NCI-H2171 (cell line): ENCODE measurements at places on chromosomes 2 and 18.
A peak's percentile ranks its signal among the peaks of the same experiment; 100 is the strongest.

GRCh38 chr2:126790987-126791780 lies 107.5 kb upstream of the TEX51 start:
- no peak for DNase-seq

- no peak for DNase-seq
Measured at GRCh38 chr2:133197156-133197555, 371.1 kb downstream of the NCKAP5 start.

GRCh38 chr18:36158266-36158867 lies 28.7 kb downstream of the ELP2 start:
- DNase-seq, result no peak

DNA sequence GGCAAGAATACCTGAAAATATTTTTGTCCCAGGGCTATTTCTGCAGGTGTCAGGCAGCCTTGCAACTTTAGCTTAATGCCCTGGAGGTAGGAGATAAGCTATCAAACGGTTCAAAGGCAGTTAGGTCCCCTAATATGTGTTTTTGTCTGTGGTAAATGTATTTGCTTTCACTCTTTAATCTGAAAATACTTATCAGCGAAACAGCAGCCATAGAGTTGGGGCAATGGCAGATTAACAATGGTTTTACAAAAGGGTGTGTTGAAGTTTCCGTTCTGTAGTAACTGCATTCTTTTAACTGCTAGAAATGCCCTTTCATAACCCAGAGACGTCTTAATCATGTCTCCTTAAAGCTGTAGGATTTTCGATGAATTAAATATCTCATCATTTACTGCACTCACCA lies 265.0 kb upstream of the TRIB2 start:
- DNase-seq, result no peak

- no peak for DNase-seq
Measured at GRCh38 chr2:196725218-196725617, 74.3 kb downstream of the GTF3C3 start.

GRCh38 chr2:60320724-60321123 lies 232.7 kb downstream of the BCL11A start:
- no peak for DNase-seq

DNA sequence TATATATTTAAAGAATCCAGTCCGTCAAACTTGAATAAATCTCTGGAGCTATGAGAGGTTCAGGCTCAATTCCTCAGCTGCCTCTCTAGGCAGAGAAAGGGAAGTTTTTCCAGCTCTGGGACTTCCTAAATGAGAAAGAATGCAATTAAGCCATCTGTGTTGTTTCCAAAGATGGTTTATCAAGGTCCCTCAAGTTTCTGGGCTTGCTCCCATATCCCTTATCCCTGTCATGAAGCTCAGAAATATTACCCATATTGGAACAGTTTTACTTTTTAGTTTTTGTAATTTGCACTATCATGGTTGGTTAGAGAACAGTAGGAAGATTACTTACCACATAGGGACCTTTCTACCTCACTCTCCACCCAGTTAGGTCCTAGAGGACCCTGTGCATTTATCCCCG lies 1.4 kb downstream of the CNTNAP5 start:
- no peak for DNase-seq

DNA sequence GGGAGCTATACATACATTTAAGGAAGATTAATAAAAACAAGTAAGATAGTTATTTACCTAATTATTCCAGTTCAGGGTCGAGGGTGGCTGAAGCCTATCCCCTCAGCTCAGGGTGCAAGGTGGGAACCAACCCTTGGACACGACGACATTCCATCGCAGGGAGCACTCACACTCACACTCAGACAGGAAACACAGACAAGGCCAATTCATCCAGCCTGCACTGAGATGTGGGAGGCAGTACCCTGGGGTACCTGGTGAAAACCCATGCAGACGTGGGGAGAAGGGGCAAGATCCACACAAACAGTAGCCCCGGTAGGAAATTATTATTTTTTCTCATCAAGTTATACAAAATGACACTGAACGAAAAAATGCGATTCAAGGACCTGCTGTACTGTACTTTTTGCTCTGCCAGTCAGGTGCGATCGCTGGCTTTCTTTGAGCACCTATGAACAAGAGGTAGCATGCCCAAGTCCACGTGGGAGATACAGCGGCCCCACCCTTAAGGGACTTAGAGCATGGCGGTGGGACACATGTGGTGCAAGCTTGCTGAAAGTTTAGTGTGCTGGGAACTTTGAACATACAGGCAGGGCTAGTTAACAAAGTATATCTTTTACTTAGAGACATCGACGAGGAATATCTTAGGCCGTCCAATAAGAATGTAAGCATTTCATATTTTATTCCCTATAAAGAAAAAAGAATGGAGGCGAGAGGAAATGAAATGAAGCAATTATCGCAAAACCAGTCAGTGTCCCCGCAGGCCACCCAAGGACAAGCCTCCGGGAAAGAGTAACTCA lies 624 bp downstream of the METTL8 start:
- DNase-seq, result peak; percentile 74

DNA sequence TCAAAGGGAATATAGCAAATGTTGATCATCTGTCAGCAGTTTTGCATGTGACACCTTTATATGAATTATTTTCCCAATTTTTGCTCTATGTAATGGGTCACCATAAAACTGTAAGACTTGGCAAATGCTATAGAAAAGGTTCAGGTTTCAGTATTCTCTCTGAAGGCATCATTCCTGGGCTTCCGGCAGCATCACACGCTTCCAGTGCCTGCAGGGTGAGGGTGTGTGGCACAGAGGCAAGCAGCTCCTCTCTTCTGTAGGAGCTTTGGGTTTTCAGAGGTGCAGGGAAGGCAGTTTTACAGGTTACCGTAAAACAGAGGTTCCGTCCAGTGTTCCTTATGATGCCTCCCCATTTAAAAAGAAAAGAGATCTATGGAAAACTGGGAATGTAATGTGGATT lies 18.8 kb downstream of the COA5 start:
- DNase-seq, result no peak

- no peak for DNase-seq
Measured at GRCh38 chr18:61922435-61922834, 29.6 kb upstream of the RNF152 start.

- DNase-seq, result no peak
Measured at GRCh38 chr2:109607766-109608165, 6.0 kb downstream of the SEPTIN10 start.

- no peak for DNase-seq
Measured at GRCh38 chr2:76256458-76257088, 545.9 kb upstream of the GCFC2 start.

DNA sequence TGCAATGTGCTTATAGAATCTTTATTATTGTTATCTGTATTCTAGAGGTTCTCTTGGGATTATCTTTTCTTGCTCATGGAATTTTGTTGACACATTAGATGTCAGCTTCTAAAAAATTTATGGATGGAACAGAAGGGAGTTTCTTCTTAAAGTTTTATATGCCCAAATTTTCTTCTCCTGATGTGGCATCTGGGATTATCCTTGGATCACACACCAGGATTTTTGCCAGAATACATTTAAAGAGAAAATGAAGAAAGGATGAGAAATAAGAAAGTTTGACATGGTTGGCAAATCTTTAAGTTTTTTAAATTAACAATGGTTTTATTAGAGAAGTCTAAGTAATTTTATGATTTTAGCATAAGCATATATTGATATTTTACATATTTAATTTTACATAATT lies 706.7 kb upstream of the TMEFF2 start:
- DNase-seq, result no peak

DNA sequence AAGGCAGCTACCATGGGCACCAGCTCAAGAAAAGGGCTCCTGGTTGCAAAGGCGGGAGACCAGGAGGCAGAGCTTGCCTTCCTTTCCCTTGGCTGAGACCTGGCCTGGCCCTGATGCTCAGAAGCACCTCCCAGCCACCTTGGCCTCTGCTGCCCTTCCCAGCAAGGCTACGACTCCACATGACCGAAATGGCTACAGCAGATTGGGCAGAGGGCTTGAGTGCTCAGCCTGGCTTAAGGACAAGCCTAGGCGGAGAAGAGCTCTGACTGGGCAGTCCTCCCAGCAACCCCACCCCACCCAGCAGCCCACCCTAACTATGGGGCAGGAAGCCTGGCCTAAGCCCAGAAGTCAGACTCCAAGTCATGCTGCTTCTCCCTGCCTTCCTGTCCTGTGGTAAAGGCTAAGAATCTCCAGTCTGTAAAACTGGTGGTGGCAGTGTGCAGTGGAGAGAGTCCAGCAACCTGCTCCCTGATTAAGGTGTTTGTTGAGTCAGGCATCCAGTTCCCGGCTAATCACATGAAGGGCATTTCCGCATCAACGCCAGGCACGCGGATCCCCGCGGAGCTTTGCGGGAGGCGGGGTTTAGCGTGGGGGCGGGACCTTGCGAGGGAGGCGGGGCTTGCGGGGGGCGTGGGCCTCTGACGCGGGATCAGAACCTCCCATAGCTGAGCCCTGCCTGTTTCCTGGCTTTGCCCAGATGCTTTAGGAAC lies 256.0 kb downstream of the BCL11A start:
- DNase-seq, result no peak

DNA sequence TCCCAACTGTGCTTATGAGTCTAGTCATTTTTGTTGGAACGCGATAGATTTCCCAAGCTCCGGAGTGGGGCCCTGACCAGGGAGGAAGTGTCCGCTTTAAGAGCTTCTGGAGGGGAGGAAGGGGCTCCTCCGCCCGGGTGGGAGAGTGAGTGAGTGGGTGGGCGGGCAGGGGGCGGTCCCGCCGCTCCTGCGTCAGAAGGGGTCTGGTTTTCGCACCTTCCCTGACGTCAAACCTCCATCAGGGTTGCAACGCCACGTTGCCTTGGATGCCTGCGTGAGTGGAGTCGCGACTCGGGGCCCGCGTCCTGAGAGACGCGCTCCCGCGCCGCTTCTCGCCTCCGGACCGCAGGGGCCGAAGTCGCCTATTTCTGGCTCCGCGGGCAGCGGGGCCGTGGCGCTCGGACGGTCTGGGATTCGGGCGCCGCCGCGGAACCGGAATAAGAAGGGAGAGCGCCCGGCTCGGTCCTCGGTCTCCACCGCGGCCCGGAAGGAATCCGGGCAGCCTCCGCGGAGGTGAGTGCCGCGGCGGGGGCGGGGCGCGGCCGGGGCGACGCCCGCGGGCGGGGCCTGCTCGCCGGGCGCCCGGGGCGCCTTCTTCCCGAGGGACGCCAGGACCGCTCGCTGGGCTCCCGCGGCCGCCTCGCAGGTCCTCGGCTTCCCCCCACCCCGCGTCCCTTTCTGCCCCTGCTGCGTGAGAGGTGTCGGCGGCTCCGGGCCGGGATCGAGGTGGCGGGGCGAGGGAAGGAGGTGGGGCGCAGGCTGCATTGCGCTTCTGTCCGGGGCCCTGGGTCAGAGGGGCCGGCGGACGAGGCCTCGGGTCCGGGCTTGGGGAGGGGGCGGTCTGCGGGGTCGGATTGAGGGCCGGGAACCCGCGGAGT lies at the start of gene ZDBF2:
Gene ZDBF2 (plus strand): TSS at position 230 of the 878 bp plus-strand sequence. CDS start 7,187 bp downstream, outside the sequence.
- DNase-seq, result peak; percentile 49

DNA sequence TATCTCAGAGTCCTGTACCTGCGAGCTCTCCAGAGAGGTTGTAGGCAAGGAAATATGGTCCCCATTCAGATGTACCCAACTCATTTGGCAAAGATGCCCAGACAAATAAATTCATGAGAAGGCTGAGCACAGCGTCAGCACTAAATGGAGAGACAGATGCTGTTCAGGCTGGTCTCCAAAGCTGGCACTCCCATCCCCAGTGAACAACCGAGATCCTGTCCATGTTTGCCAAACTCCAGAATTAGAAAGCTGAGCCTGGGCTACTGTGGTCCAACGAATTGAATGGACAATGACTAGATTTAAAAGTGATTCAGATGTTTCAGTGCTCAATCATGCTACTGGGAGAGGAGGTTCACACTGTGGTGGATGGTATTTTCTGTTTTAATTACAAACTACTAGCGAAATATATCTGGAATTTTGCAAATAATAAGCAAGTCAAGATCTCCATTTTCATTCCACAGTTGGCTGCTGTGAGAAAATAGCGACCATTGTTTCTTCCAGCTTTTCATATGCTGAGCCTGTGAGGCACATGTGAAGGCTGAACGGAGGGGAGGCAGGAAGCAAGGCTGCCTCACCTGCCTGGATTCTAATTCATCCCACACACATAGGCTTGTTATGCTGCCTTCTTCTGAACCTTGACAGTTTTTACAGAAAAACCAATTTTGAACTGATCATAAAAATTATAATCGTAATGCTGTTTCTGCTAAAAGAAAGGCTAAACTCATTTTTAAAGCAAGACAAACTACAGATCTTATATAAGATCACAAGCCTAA lies 22.6 kb upstream of the DAPL1 start:
- DNase-seq, result no peak

GRCh38 chr2:131105950-131106801 lies 1.0 kb downstream of the PLEKHB2 start:
- no peak for DNase-seq

DNA sequence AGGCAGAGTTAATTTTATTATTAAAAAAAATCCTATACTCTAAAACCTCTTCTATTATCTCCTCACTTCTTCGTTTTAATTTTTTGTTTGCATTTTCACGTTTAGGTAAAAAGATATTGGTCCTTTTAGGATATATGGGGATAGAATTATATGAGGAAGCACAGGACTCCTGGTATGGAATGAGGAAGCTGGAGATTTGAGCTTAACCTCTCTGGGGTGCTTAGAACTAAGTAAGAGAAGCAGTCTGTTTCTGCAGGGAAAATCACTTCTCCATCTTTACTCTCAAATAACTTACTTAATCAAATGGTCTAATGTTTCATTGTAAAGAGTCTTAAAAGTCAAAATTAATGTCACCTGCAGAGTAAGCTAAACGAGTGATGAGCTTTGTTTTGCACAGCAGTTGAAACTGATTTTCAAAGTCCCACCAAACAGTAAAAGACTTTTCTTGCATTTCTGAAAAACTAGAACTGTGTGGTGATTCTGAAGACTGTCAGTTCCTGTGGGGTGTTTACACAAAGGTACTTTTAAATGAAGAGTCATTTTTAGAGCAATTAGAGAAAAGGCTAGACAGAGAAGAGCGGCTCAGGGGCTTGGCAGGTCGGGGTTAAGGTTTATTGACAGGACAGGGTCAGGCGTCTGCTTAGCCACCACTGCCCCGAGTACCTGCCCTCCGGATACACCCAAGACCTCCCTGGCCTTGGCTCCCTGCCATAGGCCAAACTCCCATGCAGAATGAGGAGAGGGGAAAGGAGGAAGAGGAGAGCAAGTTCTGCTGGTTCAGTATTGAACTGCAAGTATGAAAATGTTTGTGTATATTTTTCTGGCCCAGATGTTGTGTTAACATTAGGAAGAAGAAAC lies 21.6 kb downstream of the METAP1D start:
- no peak for DNase-seq

DNA sequence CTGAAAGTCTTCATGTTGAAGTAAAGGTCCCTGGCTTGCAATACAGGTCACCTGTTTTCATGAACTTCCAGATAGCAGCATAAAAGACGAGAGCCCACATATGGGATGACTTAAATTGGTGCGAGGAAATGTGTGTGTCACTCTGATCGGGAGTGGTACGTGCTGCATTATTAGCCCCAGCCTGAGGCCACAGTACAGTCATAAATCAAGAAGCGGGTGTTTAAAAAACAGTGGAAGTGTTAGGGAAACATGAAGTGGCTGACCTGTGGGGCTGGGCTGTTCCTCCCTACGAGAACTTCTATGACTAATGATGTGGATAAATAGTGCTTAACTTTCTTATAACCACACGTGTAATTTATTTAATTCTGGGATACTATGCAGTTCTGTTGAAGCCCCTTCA lies 24.4 kb downstream of the RDH14 start:
- no peak for DNase-seq

GRCh38 chr18:10249270-10249669 lies 205.2 kb upstream of the APCDD1 start:
- DNase-seq, result no peak
